NCI-H1417 (cell line): ENCODE measurements at places on chromosomes 6 and 20.

DNA sequence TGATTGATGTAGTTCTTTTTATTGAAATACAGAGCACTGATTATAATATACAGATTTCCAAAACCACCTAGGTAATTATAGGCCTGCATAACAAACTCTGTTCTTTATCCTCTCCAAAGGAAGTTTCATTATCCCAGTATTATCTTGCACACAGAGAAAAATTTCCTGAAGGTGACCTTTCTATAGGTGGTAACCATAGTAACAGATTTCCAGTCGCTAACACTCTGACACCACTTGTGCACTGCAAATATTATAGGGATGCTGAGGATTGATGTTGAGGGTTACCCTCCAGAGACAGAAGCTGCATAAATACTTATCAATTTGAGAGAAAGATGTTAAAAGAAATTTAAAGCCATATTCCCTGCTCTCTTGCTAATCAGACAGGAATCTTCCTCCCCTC lies 274.5 kb upstream of the NRSN1 start:
- peak; percentile 12 for DNase-seq

- DNase-seq: no peak
These were observed 240.5 kb downstream of the CLIC5 start for GRCh38 chr6:45775026-45775697.

- no peak for DNase-seq
These were observed 1.2 kb downstream of the CST7 start for GRCh38 chr20:24950128-24950835.

DNA sequence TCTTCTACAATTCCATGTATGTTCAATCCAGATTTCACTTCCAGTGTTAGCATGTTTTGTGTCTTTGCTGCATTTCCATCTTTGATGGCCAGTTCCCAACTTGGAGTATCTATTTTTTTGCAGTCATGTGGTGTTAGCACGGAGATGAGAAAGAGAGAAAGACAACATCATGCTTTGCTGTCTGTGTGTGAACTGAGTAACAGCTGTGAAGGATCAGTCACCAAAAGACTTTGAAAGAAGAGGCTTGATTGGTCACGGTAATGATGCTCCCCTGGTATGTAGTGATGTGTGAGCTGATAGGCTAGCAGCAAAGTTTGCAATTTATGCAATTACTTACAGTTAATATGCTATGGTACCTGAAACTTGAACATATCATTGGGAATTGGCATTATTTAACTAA lies 731.3 kb upstream of the NRSN1 start:
- DNase-seq: peak; percentile 2

DNA sequence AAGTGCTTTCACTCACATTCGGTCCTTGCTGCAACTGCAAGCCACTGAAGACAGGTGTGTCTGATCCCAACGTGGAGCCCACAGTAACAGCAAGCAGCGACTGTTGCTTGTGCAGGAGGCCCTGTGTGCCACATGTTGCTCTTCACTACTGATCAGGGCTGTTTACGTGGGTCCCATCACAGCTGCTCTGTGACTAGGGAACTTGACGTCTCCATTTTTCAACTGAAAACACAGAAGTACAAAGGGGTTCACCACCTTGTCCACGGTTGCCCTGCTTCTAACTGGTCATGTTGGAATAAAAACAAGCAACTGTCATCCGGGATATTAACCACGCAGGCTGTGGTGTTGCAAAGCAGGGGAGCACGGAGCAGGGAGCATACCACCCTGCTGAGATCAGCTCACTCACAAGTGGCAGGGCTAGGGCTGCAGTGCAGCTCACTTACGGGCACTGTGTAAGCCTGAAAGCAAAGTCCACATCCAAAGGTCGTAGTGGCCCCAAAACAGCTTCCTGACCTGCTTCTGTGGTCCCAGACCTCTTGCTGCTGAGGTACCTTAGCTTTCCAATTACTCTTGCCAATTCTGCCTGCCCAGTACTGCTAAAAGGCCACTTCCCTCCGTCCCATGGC lies 105.8 kb upstream of the DUSP22 start:
- DNase-seq: no peak

DNA sequence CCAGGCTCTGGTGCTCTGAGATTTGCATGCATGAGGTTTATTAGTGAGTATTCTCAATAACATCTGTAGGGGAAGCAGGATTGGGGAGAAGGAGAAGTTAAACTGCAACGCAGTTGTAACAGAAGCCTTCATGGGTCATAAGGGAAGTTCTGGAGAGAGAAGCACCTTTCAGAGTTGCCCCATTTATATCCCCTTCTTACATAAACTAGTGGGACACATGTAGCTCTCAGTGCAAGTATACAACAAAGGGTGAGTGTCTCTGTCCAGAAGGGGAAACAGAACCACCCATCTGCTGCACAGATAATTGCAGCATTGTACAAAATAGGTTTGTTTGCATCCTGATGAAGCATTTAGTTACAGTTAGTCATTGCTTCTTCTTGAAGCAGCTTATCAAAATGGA lies 4.3 kb upstream of the ADGB start:
- DNase-seq: no peak

DNA sequence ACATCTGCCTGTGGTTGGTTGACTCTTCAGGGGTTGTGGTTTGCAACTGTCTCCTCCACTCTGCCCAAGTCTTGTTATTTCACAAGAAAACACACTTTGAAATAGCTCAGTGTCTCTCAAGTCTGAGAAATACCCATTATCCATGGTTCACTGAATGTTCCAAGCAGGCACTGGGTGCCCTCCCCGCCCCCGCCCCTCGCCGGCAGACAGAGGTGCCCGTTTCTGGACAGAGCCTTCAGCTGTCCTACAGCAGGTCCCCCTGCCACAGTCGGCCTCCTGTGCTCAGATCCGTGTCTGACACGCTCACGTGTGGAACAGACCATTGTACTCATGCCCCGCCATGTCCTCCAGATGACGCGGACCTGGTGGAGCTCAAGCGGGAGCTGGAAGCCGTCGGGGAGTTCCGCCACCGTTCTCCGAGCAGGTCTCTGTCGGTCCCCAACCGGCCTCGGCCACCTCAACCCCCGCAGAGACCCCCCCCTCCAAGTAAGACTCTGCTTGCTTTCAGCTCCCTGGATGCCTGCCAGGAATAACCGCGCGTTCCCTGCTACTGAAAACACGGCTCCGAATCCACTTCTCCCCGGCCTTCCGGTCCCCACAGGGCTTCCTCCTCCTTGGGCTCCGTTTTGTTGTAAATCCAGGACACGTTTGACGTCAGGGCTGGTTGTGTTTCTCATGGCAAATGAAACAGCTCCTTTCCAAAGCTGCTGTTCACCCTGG lies 81.4 kb downstream of the SERAC1 start:
- no peak for DNase-seq

GRCh38 chr6:111342913-111343312 lies 140.1 kb downstream of the REV3L start:
- DNase-seq: no peak

GRCh38 chr6:43725643-43726580 lies 38.3 kb upstream of the MRPS18A start:
- no peak for DNase-seq

DNA sequence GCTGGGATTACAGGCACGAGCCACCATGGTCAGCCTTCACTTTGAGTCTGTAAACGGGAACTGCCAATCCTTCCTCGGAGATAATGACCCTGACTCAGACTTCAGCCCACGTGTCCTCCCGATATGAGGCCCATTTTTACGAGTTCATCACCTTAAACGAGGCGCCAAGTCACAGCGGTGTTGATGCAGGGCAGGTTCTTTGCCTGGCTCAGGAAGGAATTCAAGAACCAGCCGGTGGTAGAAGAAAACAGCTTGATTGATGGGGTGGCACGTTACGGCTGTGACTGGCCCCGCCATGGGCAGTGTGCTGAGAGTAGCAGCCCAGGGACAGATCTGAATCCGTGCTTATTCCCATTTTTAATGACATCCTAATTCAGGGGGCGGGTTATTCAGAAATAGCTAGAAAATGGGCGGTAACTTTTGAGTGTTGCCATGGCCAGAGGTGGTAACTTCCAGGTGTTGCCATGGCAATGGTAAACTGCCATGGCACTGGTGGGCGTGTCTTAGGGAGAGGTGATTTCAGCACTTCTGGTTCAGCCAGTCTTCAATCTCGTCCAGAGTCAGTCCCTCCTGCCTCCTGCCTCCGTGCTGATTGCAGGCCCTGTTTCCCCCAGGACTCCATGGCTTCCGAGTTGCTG lies 9.1 kb upstream of the MAP1LC3A start:
- DNase-seq: peak; percentile 20

- no peak for DNase-seq
These were observed 256.0 kb downstream of the CDKAL1 start for GRCh38 chr6:20790032-20790791.

DNA sequence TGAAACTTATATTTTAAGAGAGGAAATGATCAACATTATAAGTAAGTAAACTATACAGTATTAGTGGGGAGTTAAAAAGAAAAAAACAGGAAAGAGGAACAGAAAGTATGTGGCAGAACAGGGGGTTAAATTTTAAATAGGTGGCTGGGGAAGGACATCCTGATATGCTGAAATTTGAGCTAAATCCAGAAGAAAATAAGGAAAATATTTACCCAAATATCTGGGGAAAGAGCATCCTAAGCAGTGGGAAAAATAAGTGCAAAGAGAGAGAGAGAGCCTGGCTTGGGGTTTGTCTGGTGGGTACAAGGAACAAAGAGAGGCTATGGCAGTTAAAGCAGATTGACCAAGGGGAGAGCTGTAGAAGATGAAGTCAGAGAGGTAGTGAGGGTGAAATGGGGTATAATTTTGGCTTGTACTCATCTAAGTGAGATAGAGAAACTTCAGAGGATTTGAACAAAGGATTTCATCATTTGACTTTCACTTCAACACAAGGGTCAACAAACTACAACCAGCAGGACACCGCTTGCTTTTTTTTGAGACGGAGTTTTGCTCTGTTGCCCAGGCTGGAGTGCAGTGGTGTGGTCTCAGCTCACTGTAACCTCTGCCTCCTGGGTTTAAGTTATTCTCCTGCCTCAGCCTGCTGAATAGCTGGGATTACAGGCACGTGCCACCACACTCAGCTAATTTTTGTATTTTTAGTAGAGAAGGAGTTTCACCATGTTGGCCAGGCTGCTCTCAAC lies 328.4 kb upstream of the CNR1 start:
- no peak for DNase-seq

- DNase-seq: peak; percentile 28
These were observed 542 bp downstream of the TUBE1 start for GRCh38 chr6:112086744-112087135.

GRCh38 chr20:9555781-9556180 lies 41.4 kb downstream of the LAMP5 start:
- DNase-seq: no peak

GRCh38 chr6:93407186-93407585 lies 12.2 kb downstream of the EPHA7 start:
- no peak for DNase-seq
